ENCODE measurements at places on chromosomes 7 and 10. TPM values are rescaled to one million over a fixed set of nuclear protein-coding genes. Genes with fewer than 3 reads are reported as not detected.

The CACNA2D1 gene
- total RNA-seq, result 39.1 TPM

The NUDT13 gene
- 2.0 TPM for total RNA-seq

GRCh38 chr10:110077436-110078130, 69.8 kb downstream of the ADD3 start:
- DNase-seq, result no peak

The IGFBP3 gene
- 147 TPM for total RNA-seq

- DNase-seq, result no peak
Observed at GRCh38 chr7:4468320-4469102, 213.6 kb upstream of the FOXK1 start.

- peak; percentile 83 for DNase-seq
Observed at GRCh38 chr10:61164458-61165160, 220.6 kb upstream of the RHOBTB1 start.

DNA sequence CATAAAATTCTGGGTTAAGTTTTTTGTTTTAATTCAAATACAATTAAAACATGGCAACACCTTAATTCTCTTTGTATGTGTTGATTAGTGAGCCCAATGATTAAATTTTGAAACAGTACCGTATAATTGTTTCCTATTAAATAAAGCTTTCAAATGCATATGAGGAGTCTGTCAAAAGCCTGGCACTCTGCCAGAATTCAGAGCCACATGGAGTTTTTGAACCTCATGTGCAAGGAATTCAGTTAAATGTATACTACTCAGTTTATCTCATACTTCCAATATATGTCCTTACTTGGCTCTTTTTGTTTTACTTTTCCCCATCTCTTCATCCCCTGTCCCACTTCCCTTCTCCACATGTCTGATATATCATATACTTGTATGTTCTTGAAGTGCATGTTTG, 165.6 kb upstream of the FAM3C start:
- no peak for DNase-seq

DNA sequence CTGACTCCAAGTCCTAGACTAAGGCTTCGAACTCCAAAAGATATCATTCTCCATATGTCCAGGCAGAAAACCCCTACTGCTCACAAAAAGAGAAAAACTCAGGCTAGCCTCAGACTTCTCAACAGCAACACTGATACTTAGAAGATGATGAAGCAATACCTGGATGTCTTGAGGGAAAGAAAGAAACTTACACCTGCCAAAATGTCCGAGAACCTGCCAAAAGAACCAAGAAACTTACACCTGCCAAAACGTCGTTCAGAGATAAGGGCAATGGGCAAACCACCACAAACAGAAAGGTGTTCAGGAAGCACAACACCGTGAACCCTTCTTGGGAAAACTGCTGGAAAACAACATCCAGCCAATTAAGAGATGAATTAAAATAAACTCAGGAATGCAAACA, 15.3 kb downstream of the ABLIM1 start:
- no peak for DNase-seq

GRCh38 chr10:72353965-72354355, 759 bp downstream of the DNAJB12 start:
- DNase-seq, result no peak

DNA sequence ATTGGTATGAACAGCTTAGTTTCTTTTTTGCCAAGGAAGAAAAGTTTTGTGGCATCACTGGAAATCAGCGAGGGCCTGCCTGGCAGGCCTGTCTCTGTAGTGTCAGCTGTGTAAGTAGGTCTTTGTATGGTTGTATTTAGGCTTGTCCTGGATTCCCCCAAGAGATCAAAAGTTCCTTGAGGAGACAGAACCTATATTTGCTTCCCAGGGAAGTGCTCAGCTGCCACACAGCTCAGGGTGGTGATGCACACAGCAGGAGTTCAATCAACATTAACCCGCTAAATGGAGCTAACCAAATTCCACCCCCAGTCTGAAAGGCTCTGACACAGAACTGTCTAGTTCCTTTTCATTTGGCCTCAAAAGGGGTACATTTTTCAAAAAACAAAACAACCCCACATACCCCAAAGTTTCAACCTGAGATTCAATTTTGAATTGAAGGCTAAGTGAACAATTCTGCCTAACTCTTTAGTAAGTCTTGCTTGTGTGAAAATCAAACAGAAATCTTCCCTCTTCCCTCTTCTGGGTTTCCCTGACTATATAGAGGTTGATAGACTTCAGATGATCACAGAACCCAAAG, 124.4 kb downstream of the CLEC2L start:
- DNase-seq, result no peak

DNA sequence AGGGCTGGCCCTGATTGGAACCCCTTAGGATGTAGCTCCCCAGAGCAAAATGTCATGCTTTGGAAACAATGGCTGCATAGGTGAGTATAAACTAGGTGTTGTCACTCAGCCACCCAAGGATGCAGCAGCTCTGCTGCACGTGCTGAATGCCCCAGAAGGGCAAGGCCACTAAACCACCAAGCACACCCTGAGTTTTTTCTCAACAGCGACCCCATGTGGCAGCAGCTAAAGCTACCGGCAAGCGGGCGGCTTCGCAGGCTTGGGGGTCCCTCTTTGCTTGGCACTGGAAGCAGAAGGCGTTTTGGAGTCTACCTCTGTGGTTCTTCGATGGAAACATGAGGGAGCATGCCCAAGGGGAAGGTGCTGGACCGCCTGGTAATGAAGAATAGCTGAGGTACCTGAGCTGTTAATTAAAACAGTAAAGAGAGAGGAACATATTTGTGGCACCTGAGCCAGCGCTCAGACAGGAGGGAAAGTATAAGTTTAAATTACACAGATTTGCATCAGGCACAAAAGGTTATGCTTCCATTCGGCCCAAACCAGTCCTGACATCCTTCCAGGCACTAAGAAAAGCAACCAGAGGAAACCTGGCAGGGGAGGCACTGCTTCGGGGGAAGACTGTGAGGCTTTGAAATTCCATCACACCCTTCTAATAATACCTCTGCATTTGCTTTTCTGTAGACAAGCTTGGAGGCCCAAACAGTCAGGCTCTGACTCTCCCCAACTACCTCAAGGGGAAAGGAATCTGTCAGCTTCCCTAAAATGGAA, 152.1 kb downstream of the GFRA1 start:
- no peak for DNase-seq

DNA sequence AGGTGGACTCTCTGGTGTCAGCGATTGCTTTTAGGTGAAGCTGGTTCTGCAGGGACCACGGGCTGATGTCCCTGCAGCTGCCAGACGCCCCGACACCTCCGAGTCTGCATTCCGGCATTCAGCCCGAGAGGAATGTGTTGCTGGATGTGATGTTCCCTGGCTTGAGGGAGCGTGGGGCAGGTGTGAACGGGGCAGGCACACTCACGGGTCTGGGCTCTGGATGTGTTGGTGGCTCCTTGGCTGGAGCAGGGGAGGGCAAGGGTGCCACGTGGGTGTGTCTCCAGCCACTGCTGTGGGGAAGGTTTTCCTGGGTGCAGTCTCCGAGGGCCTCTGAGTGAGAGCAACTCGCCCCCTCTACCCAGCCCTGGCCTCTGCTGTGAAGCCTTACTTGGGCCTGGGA, 140.5 kb downstream of the CAMK1D start:
- peak; percentile 51 for DNase-seq

GRCh38 chr7:134293002-134293740, 23.6 kb downstream of the SLC35B4 start:
- DNase-seq, result no peak

The GRM3 gene
- not detected for total RNA-seq

DNA sequence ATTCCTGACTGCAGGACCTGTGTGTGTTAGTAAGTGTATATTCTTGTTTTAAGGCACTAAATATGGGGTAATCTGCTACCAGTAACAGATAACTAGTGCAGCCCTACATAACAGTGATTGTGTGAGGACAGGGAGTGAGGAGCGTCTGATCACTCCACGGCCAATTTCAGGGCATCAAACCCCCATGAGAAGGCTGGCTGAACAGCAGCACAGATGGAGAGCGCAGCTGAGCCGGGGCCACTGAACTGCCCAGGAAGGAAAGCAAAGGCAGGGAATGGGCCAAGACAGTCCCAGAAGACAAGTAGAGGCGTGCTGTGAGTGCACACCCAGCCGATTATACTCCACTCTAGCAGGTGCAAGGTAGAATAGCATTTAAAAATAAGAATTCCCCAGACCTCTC, 157.1 kb upstream of the CHST15 start:
- no peak for DNase-seq

DNA sequence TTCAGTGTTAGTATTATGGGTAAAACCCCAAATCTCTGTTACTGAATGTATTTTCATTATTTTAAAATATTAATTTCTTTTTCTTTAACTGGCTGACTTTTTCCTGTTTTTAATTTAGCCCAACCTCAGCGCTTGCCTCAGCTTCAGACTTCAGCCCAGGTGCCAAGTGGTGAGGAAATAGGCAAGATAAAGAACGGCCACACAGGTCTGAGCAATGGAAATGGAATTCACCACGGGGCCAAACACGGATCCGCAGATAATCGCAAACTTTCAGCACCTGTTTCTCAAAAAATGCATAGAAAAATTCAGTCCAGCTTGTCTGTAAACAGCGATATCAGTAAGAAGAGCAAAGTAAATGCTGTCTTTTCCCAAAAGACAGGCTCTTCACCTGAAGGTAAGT, 57.5 kb downstream of the MDFIC start:
- no peak for DNase-seq

Measured in posterior vena cava (tissue), 2 donors.